NCI-H2081 (cell line): ENCODE measurements at places on chromosomes 6 and 20.

DNA sequence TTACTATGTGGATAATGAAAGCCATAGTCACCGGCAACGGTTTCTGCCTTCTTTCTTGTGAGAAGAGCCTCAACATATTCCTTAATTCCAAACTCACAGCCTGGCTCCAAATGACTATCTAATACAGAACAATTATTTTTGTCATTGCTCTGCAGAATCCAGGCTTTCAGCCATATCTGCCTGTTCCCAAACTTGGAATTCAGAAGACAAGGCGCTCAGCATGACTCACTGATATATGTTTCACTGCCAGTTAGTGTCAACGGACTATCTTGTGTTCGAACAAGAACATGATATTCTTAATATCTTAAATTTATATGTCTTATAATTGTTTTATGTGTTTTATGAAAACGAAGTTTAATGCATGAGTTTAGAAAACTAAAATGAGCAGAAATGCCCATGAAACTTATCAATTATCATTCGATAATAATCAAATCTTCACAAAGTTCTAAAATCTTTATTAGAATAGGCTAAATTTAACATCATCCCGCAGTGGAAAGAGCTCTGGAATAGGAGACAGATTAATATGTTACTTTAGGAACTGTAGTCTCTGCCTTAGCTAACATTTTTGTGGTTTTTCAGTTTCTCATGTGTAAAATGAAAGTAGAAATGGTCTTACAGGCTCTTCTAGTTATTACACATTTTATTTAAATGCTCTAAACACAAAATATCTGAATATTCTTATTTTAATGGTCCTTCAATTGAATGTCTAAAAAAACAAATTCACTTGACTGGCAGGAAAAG, 669.3 kb upstream of the GJE1 start:
- no peak for DNase-seq

DNA sequence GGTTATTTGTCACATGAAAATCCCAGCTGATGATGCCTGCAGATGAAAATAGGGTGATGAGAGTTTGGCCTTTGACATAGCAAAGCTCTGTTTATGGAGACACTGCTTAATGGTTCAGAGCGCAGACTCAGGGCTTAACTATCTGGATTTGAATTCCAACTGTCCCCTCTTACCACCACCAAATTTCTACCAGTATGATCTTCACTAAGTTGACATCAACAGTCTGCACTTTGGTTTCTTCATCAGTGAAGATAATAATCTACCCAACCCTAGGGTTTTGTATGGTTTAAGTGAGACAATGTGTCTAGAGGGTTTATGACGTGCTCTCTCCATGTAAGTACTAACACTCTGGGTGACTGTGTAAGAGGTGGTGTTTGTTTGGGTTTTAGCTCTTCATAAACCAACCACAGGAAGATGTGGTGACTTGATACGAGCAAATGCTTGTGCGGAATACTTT, 151.4 kb upstream of the TNFAIP3 start:
- no peak for DNase-seq

DNA sequence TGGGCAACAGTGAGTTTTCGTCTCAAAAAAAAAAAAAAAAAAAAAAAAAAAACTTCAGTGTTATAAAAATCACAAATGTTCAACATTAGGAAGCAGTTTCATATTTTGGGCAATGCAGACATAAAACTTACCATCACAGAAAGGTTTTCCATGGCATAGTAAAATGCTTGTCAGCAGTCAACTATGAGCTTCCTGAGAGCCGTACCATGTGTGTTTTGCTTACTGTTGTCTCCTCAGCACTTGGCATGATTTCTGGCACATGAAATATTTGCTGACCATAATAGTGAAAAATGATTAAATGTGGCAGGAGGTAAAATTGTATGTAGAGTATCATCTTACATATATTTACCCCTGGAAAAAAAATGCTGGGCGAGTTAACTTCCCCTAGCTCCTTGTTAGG, 237.5 kb upstream of the SLC35B3 start:
- peak; percentile 2 for DNase-seq

DNA sequence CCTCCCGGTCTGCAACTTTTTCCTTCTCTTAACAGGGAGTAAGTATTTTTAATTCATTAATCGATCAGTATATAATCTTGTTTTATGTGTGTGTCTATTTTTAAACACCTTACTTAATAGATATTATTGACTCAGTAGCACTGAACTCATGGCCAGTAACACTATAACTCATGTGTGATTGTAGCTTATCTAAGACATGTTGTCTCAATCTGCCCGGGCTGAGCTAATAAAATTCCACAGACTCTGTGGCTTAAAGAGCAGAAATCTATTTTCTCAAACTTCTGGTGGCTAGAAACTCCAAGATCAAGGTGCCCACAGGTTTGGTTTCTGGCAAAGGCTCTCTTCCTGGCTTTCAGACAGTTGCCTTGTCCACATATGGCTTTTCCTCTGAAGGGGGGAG, 68.8 kb upstream of the TNFAIP3 start:
- DNase-seq: no peak

- DNase-seq: no peak
Observed at GRCh38 chr6:138084904-138085838, 22.0 kb downstream of the PERP start.

GRCh38 chr6:34036357-34037069, 109.4 kb downstream of the GRM4 start:
- no peak for DNase-seq
